ENCODE measurements at places on chromosomes 3 and 15. TPM values are rescaled to one million over a fixed set of nuclear protein-coding genes. Genes with fewer than 3 reads are reported as not detected.

- no peaks in the 10 kb centered on the region for H3K4me1 ChIP-seq
- no peak overlapping the region for H3K4me3 ChIP-seq
- no peaks in the 10 kb centered on the region for H3K36me3 ChIP-seq
- no peak overlapping the region for H3K27ac ChIP-seq
- DNase-seq, result no peak
These were observed 804.1 kb upstream of the LMCD1 start for GRCh38 chr3:7697548-7697947.

DNA sequence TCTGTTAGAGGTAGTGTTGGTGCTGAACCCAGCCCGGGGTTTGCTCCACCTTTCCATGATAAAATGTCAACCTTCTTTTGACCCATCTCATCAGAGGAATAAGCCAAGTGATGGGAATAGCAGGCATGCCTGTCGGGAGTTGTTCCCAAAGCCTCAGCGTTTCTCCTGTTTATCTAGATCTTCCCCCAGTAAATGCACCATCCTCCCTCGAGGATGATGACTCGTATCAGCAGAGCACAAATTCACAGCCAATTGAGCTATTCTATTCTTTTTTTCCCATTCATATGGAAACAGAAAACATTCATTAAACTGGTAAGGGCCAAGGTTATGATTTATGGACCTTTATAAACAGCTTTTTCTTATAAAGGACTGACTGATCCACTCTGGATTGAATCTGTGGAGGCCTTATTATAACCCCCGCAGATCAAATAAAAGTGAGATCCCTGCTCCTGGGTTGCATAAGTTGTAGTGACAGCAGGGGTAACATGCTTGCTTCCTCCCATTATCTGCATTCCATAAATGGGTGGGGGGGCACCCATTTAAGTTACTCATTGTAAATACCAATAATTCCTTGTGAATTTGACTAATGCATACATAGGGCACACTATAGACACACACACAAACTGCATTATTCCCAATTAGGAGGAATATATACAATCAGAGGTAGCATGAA is 207.3 kb downstream of the PLCL2 start:
- peaks cover 42% of the 10 kb centered on the region for H3K36me3 ChIP-seq
- H3K27ac ChIP-seq, result no peak overlapping the region
- no peak for DNase-seq
- peaks cover 29% of the 10 kb centered on the region for H3K4me1 ChIP-seq

Gene NR1I2
- total RNA-seq, result not detected

DNA sequence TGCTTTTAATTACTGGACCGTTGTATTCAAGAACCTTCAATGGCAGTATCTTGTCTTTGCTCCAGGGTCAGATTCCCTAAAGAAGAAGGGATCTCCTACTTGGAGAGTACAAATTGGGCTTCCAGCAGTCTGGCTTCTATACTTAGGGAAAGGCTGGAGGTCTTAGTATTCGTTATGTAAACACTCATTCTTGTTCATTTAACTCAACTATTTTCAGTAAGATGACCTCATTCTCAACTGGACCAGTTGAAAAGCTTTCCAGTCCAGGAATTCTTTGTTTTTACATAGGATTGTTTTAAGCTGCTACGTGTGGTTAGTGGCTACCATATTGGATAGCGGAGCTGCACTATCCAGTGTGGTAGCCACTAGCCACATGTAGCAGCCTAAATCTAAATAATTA is 4.6 kb downstream of the SENP5 start:
- no peak for DNase-seq
- H3K27ac ChIP-seq, result no peak overlapping the region
- H3K27me3 ChIP-seq, result no peaks in the 10 kb centered on the region
- H3K4me3 ChIP-seq, result no peak overlapping the region
- peaks cover 4% of the 10 kb centered on the region for H3K36me3 ChIP-seq
- peaks cover 35% of the 10 kb centered on the region for H3K4me1 ChIP-seq

GRCh38 chr15:92155934-92156333 is 237.7 kb upstream of the ST8SIA2 start:
- H3K27ac ChIP-seq, result no peak overlapping the region
- H3K4me1 ChIP-seq, result peaks cover 9% of the 10 kb centered on the region
- H3K36me3 ChIP-seq, result peaks cover 7% of the 10 kb centered on the region
- H3K27me3 ChIP-seq, result no peaks in the 10 kb centered on the region

DNA sequence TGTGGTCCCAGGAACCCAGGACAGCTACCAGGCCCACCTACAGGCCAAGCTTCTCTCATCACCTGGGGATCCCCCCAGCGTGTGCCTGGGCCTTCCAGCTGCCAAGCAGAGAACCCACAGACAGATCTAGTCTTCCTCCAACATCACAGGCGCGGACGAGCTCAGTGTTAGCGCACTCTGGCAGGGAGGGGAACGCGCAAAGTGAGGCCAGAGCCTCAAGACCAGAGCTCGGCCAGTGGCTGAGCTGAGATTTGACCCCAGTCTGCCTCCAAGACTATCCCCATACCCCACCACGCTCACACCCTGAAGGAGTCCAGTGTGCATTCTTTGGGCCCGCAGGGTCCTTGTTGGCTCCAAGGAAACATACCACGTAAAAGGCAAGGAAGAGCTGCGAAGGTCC is 5.1 kb downstream of the MFGE8 start:
- no peak overlapping the region for H3K4me3 ChIP-seq
- peaks cover 42% of the 10 kb centered on the region for H3K4me1 ChIP-seq
- no peak for DNase-seq

Data from activated CD4-positive, alpha-beta T cell treated with anti-CD3 and anti-CD28 coated beads, Interleukin-2, amount 10 ng/mL, durations not matched to agents 7 days and 5 days (primary cell).